ENCODE measurements at places on chromosomes 11 and 22. TPM values are rescaled to one million over a fixed set of nuclear protein-coding genes. Genes with fewer than 3 reads are reported as not detected.

Gene TST
- total RNA-seq: 44.6 TPM

DNA sequence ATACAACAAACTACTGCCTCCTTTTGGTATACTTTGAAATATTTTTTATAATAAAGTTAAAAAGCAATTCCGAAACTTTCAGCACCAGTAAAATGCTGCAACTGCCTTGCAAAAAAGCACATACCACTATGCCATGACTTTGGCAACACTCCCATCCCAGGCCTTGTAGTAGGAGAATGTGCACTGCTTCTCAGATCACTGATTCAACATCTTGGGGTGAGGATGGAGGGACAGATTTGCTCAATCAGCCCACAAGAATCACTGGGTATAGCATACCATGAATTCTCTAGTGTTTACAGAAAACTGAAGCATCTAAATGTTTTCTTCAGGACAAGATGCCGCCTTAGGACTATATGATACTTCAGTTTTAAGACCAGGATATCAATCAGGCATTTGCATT, 14.9 kb downstream of the EIF4ENIF1 start:
- no peak for DNase-seq

- DNase-seq: no peak
Measured at GRCh38 chr11:131392528-131393255, 22.3 kb downstream of the NTM start.

GRCh38 chr11:133239575-133239974, 292.7 kb downstream of the OPCML start:
- no peak for DNase-seq

Gene KRTAP5-7
- not detected for total RNA-seq

GRCh38 chr11:116930586-116930985, 93.2 kb upstream of the APOA1 start:
- no peak for DNase-seq

GRCh38 chr22:50683994-50684371, 11.4 kb downstream of the SHANK3 start:
- no peak for DNase-seq

Gene TSGA10IP
- not detected for total RNA-seq

Gene ACRV1
- not detected for total RNA-seq

DNA sequence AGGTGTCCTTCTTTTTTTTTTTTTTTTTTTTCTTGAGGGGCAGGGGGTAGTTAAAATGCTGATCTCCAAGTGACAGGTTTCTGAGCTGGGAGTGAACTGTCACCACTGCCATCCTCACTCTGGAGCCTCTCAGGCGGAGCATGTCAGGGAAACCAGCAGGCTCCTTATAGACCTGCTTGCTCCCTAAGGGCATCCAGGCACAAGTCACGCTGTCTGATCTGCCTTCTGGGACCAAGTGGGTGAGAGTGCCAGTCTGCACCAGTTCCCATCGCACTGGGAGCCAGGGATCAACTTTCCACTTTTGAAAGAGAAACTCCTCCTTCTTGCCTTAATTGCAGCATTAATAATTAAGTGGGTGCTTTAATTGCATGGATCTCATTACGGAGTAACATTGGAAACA, 537.9 kb upstream of the CADM1 start:
- DNase-seq: no peak

Gene SLC22A8
- total RNA-seq: not detected

Gene OR8D1
- total RNA-seq: not detected

DNA sequence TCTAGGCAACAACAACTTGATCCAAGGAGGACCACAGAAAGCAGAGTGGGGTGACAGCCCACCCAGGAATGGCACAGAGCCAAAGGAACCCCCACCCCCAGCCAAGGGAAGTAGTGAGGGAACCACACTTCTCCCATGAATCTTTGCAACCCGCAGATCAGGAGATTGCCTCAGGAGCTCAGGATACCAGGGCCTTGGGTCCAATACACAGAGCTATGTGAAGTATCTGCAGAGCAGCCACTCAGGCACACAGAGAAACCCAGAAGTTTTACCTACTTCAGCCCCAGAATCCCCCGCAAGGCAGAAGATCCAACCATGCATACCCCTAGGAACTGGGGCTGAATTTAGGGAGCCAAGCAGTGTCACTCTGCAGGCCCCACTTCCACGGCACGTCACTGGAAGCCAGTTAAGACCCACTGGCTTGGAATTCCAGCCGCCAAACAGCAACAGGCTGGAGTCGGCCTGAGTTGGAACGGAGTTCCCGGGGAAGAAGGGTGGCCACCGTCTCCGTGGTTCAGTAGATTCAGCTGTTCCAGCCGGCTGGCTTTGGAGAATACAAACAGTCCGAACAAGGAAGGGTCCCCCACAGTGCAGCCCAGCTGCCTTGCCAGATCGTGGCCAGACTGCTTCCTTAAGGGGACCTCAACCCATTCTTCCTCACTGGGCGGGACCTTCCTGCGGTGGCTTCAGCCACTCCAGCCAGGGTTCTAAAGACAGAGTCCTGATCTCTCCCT, 174.1 kb downstream of the TTC28 start:
- DNase-seq: no peak

Gene TMEM126A
- 68.7 TPM for total RNA-seq

GRCh38 chr11:111788051-111788450, 21.9 kb upstream of the PPP2R1B start:
- DNase-seq: no peak
